ENCODE measurements at places on chromosomes 1 and 21.

- no peak for DNase-seq
These were observed 59.7 kb upstream of the TNFSF4 start for GRCh38 chr1:173266841-173267240.

DNA sequence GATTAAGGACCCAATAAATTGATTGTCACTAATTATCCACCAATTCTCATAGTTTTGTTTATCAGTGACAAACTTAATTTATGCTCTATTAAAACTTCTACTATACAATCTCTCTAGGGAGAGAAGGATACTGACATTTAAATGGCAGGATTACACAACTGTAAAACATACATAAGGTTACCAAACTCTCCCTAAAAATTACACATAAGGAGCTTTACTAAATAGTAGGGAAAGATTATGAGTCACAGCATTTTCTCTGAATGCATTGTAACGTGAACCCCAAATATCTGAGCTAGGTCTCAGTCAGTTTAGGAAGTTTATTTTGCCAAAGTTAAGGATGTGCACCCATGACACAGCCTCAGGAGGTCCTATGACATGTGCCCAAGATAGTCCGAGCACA is 2140.6 kb downstream of the NCAM2 start:
- no peak for DNase-seq

DNA sequence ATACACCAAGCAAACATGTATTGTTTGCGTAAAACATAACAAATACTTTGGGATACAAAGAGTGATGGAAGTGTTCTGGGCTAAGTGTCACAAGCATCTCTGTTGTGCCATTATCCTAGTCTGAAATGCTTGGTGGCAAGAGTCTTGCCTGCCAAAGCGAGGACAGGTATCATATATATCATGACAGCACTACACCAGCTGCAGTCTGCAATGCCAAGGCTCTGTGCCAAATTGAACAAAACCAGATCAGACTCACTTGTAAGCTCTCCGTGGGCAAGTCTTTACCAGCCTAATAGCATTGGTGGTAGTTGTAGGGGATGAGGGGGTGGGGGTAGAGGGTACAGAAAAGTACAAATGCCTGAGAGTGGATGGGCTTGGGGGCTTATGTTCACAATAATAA is 119.2 kb downstream of the RWDD3 start:
- DNase-seq = no peak

GRCh38 chr1:47409311-47410067 is 6.6 kb upstream of the FOXE3 start:
- DNase-seq = peak; percentile 72

DNA sequence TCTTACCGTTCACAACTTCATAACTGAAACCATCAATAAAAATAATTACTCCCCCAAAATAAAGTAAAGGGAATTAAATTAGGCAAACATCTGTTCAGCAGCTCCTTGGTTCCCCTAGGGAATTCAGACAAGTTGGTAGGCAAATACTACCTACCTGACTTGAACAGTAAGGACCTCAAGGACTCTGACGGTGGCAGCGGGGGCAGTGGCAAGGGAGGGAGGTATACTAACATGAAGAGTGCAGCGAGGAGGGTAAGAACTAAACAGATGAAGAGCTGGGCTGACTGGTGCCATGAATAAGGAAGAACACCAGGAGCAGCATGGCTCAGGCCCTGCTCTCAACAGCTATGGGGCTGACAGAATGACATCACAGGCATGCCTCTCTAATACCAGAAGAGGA is 33.1 kb downstream of the MTOR start:
- DNase-seq = no peak

DNA sequence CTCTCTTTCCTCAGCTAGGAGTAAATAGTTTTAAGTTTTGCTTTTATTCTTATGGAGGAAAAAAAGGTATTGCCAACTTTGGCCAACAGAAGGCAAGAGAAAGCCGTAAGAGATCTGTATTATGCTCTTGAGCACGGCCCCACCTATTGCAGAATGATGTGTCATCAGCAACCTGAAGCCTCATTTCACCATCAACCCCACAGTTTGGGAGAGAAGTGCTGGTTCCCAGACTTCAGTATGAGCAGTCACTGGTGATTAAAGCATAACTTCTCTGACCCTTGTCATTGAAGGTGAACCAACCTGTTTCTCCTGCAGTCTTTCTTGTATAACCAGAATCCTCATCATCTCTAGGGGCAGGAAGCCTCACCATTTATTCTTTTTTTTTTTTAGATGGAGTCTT is 100.2 kb downstream of the SIPA1L2 start:
- peak; percentile 88 for DNase-seq

- DNase-seq = no peak
These were observed 70.9 kb downstream of the PCP4 start for GRCh38 chr21:39938086-39938625.

DNA sequence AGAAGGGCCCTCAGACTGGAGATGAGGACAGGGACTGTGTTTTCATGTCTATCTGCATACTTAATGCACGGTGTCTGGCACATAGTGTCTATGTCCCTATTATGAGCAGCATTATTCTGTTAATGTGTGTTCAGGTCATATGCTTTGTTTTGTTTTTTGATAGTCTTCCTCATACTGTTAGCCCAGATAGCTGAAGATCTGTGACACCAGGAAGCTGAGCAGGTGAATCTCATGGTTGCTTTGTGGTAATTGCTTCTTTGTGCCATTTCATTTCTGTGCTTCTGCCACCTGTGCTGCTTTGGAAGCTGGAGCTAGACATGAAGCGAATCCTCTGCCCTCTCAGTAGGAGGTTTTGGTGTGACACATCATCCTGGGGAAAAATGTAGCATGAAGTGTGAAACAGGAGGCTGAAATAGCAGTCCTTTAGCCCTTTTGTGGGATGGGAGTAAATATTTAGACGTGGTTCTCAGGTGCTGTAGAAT is 15.8 kb downstream of the SMAP2 start:
- DNase-seq = no peak

DNA sequence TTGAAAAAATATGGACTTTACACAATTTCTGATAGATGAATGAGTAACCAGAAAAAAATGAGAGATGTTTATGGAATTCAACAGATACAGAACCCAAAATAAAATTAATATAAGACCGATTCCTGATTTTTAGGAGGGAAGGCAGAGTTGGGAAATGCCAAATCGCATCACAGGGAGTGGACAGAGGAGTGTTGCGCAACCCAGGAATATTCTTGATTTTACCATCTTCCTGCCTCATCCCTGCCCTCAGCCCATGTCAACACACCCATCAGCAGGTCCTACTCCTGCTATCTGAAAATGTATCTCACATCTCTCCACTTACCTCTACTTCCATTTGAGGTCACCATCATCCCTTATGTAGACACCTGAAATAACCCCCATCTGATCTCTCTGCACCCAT is 221.0 kb downstream of the DSCAM start:
- DNase-seq = no peak

- DNase-seq = peak; percentile 83
These were observed 48.0 kb upstream of the ZC3H11B start for GRCh38 chr1:219660666-219661463.

- peak; percentile 56 for DNase-seq
These were observed 9.2 kb upstream of the SLAMF8 start for GRCh38 chr1:159817276-159818041.

- DNase-seq = no peak
These were observed 675.8 kb downstream of the NCAM2 start for GRCh38 chr21:21673959-21674358.

GRCh38 chr1:3013371-3014049 is 7.8 kb upstream of the ACTRT2 start:
- no peak for DNase-seq

- no peak for DNase-seq
These were observed 18.7 kb downstream of the PRKCZ start for GRCh38 chr1:2068951-2069350.

Data from kidney tubule cell (primary cell).